ENCODE measurements at places on chromosomes 6 and 20.

DNA sequence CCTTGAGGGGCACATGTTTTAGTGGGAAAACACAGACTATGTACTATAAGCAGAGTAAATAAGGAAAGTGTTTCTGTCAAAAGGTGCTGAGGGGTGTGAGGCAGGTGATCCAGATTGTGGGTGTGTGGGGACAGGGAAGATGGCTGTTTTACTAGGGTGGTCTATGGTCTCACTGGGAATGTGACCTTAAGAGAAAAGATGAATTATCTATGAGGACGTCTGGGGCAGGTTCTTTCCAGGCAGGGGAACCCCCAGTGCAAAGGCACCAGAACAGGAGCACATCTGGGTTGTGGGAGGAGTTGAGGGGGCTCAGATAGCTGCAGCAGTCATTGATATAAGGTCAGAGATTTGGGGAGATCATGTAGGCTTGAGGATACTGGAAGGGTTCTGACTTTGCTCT is 18.2 kb upstream of the POLR1H start:
- no peak for DNase-seq

- no peak for DNase-seq
Observed at GRCh38 chr20:36647196-36648121, 1.5 kb upstream of the SLA2 start.

GRCh38 chr6:12414096-12414675 is 124.0 kb downstream of the EDN1 start:
- DNase-seq = no peak

GRCh38 chr20:25730862-25731261 is 34.2 kb upstream of the ZNF337 start:
- DNase-seq = no peak

- DNase-seq = no peak
Observed at GRCh38 chr6:162219266-162219665, 508.3 kb downstream of the PRKN start.

DNA sequence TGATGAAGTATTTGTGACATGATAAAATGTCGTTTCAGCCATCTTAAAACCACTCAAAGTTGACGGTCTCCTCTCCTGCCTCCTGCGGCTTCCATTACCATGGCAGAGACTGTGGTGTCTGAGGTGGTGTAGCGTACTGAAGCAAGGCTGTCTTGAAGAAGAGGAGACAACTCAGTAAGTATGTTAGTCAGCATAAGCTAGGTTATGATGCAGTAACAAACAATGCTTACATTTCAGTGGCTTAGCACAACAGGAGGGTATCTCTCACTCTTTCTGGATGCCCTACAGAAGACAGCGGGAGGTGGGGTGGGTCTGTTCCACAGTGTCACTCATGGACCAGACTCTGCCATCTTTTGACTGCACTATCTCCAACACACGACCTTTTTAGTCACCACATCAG is 174.7 kb upstream of the AHI1 start:
- DNase-seq = no peak

DNA sequence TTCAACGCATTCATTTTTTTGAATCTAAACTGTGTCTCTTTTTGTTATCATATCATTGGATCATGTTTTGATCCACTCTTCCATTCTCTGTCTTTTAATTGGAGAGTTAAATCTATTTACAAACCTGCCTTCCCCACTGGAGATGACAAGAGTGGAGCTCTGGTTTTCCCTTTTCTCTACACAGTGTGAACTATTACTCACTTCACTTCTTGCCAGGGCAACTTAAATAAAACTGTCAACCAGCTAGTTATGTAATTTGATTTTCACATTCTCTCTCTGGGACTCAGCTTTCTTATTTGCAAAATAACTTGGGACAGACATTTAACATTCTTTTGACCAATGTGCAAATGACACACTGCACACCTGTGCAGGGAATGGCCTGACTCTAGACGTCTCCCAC is 230.8 kb upstream of the CST7 start:
- DNase-seq = no peak

GRCh38 chr6:700490-700889 is 7.6 kb upstream of the EXOC2 start:
- DNase-seq = no peak

- DNase-seq = no peak
Observed at GRCh38 chr6:157443066-157443800, 62.2 kb downstream of the ZDHHC14 start.

- no peak for DNase-seq
Observed at GRCh38 chr6:103313432-103313831, 1546.3 kb downstream of the HACE1 start.

GRCh38 chr20:48384147-48384818 is 443.5 kb downstream of the PREX1 start:
- no peak for DNase-seq

- no peak for DNase-seq
Observed at GRCh38 chr6:29696147-29697125, 15.5 kb upstream of the ZFP57 start.

- DNase-seq = no peak
Observed at GRCh38 chr20:10863337-10864060, 189.7 kb upstream of the JAG1 start.

- DNase-seq = no peak
Observed at GRCh38 chr6:141734071-141734840, 398.5 kb upstream of the GJE1 start.

GRCh38 chr20:54633374-54634355 is 158.3 kb downstream of the DOK5 start:
- DNase-seq = no peak

DNA sequence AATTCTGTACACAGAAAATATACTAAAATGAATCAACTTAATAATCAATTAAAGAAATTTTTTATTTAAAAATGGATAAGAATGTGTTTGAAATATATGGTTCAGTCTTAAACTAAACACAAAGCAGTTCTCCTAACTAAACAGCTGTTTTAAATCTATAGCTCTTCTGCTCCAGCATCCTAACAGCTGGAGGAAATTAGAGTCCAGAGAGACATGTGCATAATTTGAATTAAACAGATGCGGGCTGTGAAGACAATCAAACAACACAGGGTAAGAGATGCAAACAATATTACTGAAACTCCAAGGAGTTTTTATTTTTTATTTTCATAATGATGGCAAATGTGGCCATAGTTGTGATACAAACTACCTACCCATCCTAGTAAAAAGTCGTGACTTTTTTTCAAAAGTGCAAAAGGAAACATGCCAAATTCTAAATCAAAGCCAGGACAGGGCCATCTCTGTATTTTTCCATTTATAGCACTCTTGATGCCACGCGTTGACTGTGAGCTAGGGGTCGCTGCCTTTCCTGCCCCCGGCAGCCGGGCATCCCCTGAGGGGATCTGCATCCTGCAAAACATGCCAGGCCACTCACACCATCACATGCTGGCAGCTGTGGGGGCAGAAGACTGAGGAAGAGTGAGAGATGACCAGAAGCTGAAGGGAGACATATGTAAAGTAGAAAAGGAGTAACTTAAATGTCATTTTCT is 310.6 kb downstream of the PRKN start:
- no peak for DNase-seq

DNA sequence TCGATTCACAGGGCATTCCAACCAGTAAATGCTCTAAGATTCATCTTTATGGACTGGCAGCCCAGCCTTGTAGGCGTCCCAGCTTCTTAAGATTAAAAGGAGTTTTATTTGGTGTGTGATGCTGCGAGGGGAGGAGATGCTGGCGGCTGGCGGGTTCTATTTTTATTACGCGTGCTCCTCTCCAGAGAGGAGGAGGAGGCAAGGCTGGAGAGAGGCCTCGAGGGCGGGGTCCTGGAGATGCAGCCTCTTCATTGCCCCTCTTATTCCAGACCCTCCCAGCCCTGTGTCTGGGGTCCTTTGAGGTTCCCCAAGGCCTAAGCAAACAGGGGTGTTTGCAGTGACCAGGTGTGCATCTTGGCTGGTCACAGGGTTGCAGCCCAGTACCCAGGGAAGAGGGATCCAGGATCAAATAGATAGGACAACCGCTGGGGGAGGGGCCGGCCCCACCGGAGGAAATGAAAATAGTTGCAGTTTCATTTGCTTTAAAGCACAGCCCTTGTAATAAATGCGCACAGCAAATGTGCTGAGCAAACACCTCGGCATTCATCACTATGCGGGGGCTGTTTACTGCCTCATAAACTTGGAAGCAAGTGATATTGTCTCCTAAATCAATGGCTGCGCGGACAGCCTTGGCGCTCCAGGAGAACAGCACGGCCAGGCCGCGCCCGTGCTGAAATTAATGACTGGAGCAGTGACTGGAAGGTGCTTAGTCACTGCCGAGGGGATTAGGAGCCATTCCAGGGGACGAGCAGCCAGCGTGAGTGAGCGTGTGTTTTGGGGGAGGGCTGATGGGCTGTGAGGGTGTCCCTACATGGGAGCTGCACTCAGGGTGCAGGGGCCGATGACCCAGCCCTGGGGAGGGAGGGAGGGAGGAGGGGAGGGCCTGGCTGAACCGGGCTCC is 83.0 kb downstream of the TMEM242 start:
- no peak for DNase-seq

- DNase-seq = no peak
Observed at GRCh38 chr6:122651031-122651430, 40.8 kb downstream of the PKIB start.

GRCh38 chr20:5829241-5829809 is 79.1 kb downstream of the SHLD1 start:
- DNase-seq = no peak

DNA sequence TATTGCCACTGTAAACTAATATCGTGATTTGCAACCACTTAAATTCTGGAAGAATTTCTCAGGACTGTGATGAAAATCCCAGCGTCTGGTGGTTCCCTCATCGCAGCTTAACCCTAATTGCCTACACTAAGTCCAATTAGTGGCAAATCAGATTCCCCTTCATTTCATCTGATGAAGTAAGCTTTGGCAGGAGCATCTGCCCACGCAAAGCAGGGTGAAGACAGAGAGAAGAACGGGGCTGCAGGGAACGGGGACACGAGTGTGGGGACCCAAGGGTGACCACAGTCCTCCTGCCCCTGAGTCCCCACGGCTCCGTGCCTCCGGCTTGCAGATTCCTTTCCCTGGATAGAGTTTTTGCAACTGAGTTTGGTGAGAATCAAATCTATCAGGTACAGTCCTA is 159.5 kb downstream of the LY86 start:
- no peak for DNase-seq

GRCh38 chr20:54083459-54083858 is 13.1 kb upstream of the BCAS1 start:
- no peak for DNase-seq

DNA sequence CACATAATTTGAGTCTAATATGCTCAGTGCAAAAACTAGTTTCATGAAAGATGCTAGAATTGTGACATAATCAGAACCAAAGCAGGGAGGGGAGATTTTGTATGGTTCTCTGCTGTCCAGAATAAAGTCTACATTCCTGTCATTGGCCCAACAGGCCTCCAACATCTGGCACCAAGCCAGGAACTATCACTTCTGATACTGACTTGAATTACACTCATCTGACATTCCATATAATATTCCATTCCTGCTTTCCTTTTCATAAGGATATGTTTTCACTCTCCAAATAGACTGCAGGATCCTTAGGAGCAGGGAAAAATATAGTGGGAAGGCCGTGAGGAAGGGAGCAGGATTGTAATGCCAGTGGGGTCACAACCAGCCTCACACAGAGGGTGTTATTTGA is 84.6 kb upstream of the BTN3A2 start:
- DNase-seq = no peak

GRCh38 chr20:9457136-9457535 is 57.3 kb upstream of the LAMP5 start:
- DNase-seq = no peak

DNA sequence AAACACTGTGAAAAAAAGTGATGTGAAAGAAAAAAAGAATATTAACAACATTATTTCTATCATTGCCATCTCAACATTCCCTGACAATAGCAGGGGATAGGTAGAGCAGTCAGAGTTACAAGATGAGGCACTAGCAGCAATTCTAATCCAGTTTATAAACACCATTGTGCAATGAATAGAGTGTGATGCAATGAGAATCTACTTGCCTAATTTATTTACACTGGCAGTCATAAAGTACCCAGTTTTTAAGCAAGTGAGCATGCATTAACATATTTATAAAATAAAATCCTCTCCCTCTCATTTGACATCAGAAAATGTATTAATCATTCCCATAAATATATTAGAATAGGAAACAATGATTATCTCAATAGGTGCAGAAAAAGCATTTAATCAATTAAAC is 2.5 kb upstream of the MANEA start:
- no peak for DNase-seq
